Cortex of kidney (tissue), 1 donor: ENCODE measurements at places on chromosomes 2 and 18.

- DNase-seq: no peak
Observed at GRCh38 chr2:148896136-148896535, 21.1 kb downstream of the KIF5C start.

DNA sequence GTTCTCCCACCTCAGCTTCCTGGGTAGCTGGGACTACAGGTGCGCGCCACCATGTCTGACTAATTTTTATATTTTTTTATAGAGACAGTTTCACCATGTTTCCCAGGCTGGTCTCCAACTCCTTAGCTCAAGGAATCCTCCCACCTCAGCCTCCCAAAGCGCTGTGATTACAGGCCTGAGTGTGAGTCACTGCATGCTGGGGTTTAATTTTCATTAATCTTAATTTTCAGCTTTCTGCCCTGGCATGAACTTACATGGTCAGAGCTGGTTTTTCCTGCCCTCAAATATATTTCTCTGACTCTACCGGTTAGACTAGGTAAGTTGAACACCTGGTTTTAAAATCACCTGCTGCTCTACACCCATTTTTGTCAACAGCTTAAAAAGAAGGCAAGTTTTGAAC lies 3.1 kb downstream of the MARCHF7 start:
- DNase-seq: no peak

DNA sequence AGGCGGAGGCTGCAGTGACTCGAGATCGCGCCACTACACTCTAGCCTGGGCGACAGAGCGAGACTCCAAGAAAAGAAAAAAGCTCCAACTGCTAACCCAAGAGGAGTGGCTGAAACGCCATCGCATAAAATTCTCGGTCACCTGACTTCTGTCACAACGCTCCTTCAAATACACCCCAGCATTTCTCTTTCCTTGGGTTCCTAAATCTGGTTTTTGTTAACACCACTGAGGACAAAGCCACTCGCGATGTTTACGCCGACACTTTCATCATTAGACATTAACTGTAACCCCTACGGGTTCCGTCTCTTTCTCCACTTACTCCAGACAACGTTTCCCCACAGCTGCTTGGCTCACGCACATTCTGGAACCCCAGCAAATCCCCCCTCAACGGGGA lies 679 bp downstream of the CLK1 start:
- no peak for DNase-seq

DNA sequence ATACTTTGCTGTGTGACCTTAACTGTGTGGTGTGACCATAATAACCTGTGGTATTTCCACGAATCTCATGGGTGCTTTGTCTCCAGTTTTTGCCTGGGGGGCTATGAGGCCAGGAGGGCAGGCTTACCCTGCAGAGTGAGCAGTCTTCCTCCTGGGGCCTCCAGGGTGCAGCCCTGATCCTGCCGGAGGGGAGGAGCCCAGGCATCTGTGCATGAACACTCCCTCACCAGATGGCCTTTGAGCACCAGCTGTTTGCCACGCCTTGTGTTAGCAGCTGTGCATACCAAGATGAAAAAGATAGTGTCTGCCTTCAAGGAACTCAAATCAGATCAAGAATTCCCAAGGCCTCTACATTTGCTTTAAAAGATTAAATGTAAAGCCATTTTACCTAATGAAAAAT lies 75.0 kb upstream of the RBM44 start:
- DNase-seq: no peak

DNA sequence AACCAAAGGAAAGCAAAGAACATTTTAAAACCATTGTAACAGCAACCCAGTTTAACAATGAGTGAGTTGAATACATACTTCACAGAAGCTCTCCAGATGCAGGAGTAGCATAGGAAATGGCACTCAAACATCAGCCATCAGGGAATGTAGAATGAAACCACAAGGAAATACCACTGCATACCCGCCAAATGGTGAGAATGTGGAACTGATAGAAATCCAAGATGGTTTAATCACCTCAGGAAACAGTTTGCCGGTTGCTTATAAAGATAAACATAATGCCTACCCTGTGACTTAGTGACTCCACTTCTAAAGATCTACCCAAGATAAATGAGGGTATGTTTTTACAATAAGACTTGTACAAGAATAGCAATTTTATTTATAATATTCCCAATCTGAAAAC lies 132.0 kb downstream of the GALNT1 start:
- DNase-seq: no peak
